Retina (tissue), 1 donor: ENCODE measurements at places on chromosomes 13 and 19.

GRCh38 chr19:46984077-46985010 lies 35.3 kb upstream of the NPAS1 start:
- DNase-seq, result peak; percentile 52

GRCh38 chr19:7294558-7295212 lies 471 bp upstream of the INSR start:
- peak; percentile 89 for DNase-seq

GRCh38 chr13:75385708-75386083 lies 96.3 kb downstream of the TBC1D4 start:
- DNase-seq, result no peak

DNA sequence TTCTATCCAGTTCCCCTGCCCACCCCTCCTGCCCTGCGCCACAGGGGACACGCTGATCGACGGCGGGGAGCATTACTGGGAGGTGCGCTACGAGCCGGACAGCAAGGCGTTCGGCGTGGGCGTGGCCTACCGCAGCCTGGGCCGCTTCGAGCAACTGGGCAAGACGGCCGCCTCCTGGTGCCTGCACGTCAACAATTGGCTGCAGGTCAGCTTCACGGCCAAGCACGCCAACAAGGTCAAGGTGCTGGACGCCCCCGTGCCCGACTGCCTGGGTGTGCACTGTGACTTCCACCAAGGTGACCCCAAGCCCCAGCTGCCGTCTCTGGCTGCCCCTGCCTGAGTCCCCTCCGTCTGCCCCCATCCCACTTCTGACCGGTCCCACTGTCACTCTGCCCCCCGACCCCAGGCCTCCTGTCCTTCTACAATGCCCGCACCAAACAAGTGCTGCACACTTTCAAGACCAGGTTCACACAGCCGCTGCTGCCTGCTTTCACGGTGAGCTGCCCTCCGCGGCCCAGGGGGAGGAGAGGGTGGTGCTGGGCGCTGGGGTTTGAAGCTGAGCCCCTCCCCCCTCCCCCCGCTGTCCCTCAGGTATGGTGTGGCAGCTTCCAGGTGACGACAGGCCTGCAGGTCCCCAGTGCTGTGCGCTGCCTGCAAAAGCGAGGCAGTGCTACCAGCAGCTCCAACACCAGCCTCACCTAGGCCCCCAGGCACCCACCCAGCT lies 15.5 kb downstream of the STAP2 start:
- DNase-seq, result no peak

GRCh38 chr13:30045916-30046704 lies 195.7 kb upstream of the UBL3 start:
- no peak for DNase-seq

DNA sequence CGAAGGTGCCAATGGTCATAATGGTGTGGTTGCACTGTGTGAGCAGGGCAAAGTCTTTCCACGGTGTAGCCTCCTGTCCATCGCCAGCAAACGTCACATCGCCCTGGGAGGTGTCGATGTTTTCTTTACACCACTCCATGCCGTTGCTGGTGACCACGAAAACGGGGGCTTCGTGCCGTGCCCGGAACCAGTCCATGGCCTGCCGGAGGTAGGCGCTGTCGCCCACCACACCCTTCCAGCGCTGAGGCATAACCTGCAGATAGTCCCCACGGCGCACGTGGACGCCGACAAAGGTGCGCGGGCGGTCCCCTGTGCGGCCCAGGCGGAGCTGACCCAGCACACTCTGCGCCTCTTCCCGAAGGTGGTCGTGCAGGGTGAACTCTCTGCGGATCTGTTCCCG lies 2.1 kb downstream of the FUT1 start:
- DNase-seq, result no peak

GRCh38 chr19:38255383-38256014 lies 675 bp downstream of the PPP1R14A start:
- DNase-seq, result no peak

DNA sequence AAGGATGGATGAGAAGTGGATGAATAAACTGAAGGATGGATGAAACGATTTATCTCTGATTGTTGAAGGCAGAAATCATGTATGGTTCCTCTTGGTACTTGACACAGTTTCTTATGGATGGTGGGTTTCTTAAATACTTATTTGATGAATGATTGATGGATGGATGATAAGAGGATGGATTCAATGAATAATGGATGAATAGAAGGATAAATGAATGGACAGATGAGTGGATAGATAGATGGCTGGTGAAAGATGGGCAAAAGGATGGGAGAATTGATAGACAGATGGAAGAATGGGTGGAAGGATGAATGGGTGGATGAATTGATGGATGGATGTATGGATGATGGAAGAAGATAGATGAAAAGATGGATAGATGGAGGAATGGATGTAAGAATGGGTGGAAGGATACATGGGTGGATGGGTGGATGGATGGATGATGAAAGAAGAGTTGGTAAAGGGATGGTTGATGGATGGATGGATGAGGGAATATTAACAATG lies 1.8 kb downstream of the ELSPBP1 start:
- no peak for DNase-seq

- no peak for DNase-seq
These were observed 19.5 kb downstream of the ZNF616 start for GRCh38 chr19:52120286-52120685.

DNA sequence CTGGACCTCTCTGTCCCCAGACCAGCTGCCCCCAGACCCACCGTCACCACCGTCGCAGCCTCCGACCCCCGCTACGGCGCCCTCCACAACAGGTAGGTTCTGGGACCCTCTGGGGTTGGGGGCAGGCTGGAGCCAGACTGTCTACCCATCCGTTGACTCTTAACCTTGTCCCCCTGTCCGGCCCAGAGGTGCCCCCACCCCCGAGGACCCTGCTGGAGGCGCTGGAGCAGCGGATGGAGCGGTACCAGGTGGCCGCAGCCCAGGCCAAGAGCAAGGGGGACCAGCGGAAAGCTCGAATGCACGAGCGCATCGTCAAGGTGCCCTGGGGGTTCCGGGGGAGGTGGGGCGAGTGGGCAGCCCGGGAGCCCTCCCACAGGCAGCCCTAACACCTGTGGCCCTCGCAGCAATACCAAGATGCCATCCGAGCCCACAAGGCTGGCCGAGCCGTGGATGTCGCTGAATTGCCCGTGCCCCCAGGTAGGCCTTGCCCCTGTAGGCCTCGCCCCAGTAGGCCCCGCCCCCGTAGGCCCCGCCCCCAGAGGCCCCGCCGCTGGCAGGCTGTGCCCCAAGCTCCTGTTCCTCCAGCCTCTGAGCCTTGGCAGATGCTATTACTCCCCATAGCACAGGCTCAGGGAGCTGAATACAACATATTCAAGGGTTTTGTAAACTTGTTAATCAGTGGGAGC lies 12.9 kb downstream of the CC2D1A start:
- no peak for DNase-seq

DNA sequence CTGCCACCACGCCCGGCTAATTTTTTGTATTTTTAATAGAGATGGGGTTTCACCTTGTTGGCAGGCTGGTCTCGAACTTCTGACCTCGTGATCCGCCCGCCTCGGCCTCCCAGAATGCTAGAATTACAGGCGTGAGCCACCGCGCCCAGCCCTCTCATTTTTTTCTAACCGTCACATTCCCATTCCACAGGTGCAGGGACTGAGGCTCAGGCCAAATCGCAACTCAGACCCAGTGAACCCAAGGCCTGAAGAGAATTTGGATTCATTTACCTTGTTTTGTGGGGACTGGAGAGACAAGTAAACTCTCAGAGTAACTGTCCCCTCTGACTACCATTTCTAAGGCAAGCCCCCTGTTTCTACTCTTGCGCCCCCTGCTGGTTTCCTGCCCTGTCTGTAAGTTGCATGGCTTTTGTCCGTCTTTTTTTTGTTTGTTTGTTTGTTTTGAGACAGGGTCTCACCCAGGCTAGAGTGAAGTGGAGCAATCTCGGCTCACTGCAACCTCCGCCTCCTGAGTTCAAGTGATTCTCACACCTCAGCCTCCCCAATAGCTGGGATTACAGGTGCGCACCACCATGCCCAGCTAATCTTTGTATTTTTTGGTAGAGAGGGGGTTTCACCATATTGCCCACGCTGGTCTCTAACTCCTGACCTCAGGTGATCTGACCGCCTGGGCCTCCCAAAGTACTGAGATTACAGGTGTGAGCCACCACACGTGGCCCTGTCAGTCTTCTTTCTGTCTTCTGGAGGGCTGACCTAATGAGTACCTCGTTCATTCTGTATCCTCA lies 2.3 kb upstream of the STRN4 start:
- DNase-seq, result peak; percentile 36

DNA sequence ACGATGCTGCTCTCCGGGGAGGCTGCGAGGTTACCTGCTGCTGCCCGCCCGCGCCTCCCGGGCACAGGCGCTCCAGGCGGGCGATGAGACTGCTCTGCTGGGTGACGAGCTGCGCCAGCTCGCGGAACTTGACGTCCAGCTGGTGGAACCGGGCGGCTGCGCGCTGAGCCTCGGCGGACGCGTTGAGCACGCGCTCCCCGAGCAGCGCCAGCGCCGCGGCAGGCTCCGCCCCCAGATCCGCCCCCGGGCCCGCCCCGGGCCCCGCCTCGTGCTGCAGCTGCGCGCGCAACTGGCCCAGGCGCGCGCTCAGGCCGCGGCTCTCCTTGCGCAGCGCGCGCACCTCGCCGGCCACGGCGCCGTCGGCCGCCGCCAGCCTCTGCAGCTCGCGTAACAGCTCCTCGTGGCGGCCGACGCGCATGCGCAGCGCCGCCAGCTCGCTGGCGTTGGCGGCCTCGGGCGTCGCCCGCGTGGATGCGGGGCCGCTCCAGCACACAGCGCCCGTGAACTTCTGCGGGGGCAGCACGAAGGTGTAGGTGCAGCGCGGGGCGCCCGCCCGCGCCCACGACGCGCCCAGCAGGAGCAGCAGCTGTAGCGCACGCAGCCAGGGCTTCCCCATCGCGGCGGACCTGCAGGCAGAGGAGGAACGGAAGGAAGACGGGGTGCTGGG lies 6.4 kb downstream of the ANGPTL6 start:
- peak; percentile 88 for DNase-seq

DNA sequence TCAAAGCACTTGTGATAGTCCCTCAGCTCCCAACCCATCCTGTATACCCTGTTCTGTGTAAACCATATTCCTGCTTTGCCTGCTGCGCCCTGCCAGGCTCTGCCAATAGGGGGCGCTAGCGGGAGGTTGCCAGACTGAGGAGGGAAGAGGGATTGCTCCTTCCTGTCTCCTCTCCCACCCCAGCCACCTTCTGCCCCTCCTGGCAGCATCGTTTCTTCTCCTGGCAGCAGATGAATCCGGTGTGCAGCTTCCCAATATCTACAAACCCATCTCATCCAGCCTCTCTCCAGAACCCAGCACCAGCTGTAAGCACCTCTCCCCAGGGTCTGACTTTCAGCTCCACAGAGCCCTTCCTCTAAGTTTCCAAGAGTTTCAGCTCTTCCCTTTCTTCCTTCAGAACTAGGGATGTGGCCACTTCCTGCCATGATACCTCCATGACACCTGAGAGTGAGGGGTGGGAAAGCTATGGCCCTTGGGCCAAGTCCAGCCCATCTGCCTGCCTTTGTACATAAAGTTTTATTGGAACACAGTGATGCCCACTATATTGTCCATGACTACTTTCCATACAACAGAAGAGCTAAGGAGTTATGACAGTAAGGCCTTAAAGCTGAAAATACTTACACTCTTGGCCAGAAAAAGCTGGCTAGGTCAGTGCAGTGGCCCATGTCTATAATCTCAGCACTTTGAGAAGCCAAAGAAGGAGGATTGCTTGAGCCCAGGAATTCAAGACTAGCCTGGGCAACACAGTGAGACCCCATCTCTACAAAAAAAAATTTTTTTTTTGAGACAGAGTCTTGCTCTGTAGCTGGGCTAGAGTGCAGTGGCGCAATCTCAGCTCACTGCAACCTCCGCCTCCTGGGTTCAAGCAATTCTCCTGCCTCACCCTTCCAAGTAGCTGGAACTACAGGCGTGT lies 34.5 kb upstream of the ATP1A3 start:
- DNase-seq, result peak; percentile 30

GRCh38 chr13:110138700-110139036 lies 168.3 kb downstream of the COL4A1 start:
- peak; percentile 42 for DNase-seq

DNA sequence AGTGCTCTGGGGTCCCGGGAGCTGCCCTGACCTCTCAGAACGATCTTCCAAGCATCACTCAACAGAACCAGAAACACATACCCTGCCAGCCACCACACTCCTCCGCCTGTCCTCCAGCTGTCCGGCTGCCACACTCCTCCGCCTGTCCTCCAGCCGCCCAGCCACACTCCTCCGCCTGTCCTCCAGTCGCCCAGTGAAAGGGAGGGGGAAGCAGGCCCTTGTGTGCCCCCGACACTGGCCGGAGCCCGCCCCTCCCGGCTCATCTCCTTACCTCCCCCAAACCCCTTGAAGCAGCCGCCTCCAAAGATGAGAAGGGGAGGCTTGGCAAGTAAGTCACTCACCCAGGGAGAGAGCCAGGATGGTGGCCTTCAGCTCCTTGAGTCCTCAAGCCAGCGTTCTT lies 40.2 kb downstream of the STK24 start:
- DNase-seq, result no peak

DNA sequence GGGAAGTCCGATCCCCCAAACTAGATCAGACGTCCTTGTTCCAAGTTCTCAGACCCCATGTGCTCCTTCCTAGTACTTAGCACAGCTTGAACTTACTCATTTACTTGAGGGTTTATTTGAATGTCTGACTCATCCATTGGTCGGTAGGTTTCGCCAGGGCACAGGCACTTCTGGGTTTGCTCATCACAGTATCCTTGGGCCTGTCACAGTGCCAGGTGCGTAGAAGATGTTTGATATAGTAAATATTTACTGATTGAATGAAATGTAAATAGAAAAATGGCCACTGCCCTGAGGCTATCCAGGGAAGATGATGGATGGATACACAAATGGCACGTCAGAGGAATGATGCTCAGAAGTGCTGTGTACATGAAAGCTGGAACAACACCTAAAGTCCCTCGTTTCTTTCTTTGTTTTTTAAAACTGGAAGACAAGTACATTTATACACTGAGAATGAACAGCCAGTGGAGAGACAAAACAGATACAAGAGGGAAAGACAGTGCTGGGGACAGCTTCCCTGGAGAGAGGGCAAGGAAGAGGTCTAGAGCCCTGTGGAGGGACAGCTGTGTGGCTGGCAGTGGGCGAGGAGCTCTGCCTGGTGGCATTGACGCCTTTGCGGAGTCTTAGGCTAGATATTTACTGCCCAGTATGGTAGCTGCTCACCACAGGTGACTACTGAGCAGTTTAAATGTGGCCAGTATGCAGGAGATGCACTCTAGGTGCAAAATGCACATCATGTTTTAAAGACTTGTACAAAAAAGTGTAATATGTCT lies 31.2 kb upstream of the KL start:
- DNase-seq, result no peak

- DNase-seq, result no peak
These were observed 1.7 kb upstream of the CADM4 start for GRCh38 chr19:43641333-43641732.

DNA sequence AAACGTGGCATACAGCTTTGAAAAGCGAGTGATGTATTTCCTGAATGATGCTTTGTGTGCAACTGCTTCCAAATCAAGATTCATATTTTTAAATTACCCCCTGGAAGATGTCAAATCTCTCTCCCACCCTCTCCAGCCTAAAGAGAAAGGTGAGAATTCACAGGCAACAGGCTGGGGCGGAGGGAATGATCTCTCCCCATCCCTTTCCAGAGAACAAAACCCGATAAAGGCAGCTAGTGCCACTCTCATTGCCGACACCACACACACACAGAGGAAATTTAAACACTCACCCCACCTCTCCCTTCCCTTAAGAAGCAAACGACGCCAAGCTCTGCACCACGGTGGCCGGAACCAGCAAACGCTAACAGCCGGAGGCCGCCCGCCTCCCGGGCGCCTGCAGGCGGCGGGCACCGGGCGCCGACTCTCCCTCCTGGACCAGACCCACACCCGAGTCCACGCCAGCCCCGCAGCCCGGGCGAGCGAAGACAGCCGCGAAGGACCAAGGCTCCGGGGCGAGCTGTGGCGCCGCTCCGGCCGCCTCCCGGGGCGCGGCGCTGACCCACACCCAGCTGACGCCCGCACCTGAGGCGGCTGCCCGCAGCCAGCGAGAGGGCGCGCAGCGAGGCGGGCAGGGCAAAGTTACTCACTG lies 477 bp downstream of the LNX2 start:
- DNase-seq, result no peak
